ENCODE measurements at places on chromosomes 2 and 18.

DNA sequence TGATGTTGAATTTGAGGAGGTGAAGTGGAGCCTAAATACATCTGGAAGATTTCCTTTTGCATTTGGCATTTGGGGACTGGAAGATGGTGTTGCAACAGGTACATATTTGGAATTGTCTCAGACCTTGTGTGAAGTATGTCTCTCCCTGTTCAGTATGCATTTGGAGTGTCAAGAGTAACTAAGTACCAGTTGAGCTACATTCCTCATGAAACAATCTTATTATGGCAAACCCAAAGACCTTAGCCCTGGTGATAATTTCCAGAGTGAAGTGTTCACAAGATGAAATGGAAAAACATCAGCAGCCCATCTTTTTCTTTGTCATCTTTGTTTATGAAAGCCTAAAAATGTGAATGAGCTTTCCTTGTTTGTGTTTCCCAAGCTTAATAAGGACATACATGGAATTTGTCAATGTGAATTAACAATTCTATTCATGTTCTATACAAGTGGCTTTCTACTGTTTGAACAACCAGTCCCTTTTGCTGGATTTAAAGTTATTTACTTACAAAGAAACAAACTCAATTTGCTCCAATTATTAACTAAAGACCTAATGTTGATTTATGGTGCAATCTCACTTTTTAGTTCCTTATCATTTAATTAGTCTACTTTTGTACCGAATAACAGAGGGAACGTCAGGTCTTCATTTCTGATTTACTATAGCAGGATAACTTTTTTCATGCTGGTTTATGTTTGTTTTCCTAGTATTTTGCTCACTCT, 42.1 kb upstream of the PPP1R1C start:
- DNase-seq, result no peak

GRCh38 chr2:96702098-96702785, 37.6 kb downstream of the LMAN2L start:
- DNase-seq, result no peak

GRCh38 chr18:986051-986450, 81.4 kb downstream of the ADCYAP1 start:
- no peak for DNase-seq

DNA sequence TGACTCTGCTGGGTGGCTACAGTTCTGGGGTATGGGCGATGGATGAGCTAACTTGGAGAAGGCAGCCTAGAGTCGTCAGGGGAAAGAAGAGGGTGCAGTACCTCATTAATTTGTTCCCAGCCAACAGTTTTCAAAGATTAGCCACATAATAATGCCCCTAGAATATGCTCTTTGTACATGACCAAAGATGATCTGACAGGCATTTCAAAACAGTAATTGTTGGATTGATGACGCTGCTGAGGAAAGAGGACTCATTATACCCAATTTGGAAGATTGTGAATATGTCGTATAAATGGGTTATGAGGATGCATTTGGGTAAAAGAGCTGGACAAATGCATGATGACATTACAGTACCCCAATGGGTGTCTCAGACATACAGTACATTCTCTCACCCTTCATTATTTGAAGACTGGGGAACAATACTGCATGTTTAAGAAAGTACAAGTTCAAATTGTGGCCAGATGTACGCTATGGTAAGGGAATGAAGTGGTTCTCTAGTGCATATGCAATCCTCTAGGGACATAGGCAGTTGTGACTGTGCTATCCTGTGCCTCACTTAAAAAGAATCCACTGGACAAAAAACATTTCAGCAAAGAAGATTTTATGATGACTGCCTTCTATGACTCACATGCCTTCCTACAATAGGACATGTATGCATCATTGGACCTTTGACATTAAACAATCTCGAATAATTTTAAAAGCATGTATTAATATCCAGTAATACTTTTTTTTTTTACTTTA, 233.2 kb downstream of the CNTNAP5 start:
- DNase-seq, result no peak

- no peak for DNase-seq
Measured at GRCh38 chr2:46563186-46563585, 83.8 kb downstream of the TMEM247 start.

GRCh38 chr18:29003194-29003593, 826.3 kb upstream of the CDH2 start:
- no peak for DNase-seq

DNA sequence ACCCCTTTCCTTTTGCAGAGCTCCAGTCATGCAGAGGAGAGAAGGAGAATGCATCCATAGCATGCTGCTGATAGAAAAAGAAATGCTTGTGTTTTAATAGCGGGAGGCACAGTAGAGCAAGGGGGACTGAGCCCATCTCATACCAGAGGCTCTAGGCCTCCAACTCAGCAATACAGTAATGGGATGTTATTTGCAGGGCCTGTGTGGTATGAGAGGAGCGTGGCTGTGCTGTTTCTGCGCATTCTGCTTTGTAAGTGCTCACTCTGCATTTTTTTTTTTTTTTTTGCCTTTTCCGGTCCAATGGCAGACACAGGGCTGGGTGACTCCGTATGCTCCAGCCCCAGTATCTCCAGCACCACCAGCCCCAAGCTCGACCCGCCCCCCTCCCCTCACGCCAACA, 200.0 kb downstream of the GBX2 start:
- DNase-seq, result no peak

- DNase-seq, result no peak
Measured at GRCh38 chr2:32436150-32436549, 79.3 kb downstream of the BIRC6 start.

DNA sequence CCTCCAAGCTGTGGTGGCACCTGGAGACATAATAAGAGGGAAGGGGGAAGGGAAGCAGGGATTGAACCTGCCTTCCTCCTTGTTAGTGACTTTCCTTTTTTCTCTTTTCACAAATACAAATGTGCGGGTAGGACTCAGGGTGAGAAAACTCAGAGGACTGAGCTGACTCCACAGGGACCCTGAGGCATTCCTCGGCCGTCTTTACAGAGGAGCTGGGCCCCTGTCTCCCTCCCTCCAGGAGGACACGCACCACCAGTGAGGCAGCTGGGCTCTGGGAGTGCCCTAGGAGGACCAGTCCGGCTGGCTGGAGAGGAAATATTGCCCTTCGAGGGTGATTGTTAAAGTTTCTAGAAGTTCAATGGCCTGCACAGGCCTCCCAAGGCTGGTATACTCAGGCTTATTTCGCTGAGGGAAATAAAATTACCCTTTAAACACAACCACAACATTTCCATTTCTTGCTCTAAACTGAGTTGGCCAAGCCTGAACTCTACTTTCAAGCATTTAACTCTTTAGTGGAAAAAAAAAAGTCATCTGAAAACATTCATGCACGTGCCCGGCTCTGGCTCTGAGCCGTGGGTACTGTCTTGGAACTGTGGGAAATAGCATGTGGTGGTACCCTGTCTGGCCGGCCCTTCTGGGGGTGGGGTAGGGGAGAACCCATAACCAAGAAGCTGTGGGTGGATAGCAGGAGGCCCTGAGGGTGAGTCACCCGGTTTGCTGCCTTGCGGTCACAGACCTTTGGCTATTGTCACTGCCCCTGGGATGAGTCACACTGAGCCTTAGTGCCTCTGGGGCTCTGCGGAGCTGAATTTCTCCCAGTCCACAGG, 116.0 kb downstream of the COPS8 start:
- DNase-seq, result no peak

DNA sequence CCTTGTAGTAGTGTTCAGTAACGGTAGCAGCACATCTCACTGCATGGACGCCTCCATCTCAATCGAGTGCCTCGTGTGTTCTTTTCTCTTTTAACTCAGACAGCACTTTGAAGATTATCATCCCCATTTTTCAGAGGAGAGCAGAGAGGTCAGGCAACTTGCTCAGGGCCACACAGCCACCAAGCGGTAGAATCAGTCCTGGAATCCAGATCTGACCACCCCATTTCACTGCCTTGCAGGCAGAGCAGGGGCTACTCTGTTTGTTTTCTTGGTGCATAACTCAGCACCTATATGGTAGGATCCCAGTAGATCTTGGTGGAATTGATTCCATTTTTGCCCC, 129.5 kb downstream of the SMAD7 start:
- DNase-seq, result no peak

DNA sequence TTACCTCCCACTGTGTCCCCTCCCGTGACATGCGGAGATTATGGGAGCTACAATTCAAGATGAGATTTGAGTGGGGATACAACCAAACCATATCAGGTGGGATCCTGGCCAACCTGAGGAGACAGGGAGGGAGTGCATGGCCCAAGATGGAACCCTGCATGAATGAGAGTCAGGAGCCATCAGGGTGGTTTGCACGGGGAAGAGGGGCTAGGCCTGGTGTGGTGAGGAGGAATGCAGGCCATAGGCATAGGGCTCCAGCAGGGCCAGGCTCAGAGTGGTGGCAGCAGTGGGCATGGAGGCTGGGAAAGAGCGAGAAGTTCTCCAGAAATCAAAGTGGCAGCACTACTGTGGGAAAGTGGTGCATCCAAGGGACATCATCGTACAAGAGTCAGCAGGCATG, 74.0 kb upstream of the BCL2L11 start:
- no peak for DNase-seq

DNA sequence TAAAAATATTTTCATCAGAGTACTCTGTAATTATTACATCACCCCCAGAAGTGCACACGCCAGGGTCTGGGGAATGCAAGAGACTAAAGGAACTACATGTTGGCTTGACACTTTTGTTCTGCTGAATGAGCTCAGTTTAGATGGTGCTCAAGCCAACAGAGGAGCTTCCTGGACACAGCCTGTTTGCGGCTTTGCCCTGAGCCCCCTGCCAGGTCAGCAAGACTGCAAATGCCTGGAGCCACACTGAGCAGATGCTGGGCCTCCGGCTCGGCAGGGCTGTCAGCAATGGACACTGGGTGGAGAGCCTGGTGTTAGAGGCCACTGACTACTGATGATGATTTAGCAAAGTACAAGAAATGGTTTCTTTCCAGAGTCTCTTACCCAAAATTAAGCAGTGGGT, 31.9 kb downstream of the PTPN18 start:
- no peak for DNase-seq

- DNase-seq, result no peak
Measured at GRCh38 chr2:242038166-242038927, 168.8 kb downstream of the RTP5 start.

- no peak for DNase-seq
Measured at GRCh38 chr2:97717613-97717995, 4.2 kb downstream of the ZAP70 start.

DNA sequence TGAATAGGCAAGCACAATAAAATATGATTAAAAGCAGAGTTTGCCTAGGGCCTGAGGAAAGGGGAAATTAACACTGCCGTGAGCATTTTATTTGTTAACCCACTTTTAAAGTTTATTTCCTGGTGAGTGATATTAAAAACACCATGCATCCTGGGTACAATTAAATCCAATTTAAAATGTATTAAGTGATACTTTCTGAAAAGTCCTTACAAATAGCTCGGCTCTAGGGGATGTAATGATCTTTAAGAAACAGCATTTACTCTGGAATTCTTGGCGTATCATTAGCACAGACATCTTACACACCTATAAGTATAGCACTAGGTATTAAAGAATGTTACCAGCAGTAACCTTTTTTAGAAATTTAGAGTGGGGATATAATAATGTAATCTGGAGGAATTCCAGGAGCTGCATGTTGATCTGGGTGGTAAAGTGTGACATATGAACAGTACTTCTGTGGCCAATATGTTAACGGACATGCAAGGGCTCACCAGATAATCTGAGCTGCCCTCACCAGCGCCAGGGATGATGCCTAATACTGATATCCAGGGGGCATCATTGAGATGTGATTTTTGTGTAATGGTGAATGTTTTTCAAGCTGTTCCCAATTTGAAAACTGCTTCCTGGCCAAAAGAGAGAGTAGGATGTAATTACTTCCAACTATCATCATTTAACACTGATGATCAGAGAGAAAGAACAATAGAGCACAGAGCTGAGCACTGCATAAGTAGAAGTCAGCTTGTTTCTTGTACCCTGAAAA, 235.9 kb downstream of the DSEL start:
- DNase-seq, result no peak

GRCh38 chr2:158046121-158046880, 55.4 kb upstream of the UPP2 start:
- no peak for DNase-seq

DNA sequence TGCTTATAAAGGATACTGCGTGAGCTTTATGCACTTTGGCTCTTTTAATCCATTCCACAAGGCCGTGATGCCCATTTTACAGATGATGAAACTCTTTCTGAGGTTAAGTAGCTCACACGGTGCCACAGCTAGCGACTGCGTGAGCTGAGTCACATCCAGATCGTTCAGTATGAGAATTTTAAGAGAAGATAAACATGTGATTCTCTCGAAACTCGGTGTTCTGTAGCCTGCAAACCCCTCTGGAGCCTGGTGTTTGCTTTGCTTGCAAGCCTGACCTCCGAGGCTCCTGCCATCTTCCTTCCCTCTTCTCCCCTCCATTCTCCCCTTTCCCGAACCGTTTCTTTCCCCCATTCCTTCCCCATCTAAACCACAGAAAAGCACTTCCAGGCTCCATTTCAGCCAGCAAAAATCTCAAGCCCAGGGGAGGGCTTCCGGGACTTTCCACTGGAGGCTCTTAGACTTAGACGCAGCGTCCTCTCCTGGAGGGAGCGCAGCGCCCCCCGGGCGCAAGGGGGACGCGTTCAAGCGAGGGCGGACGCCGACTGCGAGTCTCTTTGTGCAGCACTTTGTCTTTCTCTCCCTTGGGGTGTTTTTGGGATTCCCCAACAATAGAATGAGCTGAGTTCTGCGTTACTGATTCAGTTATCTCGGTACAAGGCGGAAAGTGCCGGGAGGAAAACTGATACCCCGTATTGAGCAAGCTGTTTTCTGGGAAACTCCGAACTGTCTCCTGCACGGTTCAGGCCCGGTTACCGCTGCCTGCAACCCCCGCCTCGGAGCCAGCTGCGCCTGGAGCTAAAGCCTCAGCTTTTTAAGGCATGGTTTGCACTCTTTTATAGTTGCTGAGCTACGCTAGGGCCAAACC, 38.0 kb downstream of the CYP1B1 start:
- peak; percentile 11 for DNase-seq

DNA sequence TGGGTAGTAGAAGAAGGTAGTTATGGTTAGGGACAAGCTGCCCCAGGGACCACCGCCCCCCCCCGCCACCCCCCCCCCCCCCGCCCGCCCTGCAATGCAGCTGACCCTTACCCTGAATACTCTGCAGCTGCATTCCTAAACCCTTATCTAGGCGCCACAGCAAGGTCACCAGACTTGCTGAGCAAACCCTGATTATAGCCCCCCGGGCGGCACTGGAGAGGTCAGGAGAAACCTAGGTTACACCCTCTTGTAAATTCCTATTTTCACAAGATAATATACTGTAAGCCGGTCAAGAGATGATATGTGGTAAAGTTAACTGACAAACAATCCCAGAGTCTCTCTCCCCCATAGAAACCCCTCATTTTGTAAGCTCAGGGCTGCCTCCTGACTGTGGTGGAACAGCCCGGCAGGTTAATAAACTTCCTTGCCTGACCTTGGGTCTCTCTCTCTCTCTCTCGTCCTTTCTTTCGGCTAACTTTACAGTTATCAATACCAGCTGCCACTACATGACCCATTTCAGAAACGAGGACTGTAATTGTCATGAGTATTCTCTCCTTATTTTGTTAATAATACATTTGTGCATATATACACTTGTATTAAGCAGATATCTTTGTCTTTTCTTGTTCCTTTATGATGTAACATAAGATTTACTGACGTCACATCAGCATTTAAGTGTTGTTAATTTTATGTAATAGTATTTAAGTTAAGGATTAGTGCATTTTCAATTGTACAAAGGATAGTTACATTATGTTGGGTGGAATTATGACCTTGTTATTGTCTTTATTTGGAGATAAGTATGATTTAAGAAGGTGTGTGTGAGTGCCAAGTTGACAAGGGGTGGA, 22.8 kb upstream of the SMAD4 start:
- no peak for DNase-seq

- DNase-seq, result no peak
Measured at GRCh38 chr2:180352620-180353019, 345.5 kb upstream of the CWC22 start.

GRCh38 chr18:41526054-41526453, 429.0 kb upstream of the PIK3C3 start:
- DNase-seq, result no peak

Measured in GM12891 (cell line).